ENCODE measurements at places on chromosomes 1 and 21.

- DNase-seq: no peak
These were observed 50.1 kb downstream of the PBX1 start for GRCh38 chr1:164609089-164609488.

- peak; percentile 15 for DNase-seq
These were observed 84.6 kb downstream of the KAZN start for GRCh38 chr1:14682941-14683621.

- DNase-seq: no peak
These were observed 297.1 kb upstream of the DAB1 start for GRCh38 chr1:57721001-57721400.

DNA sequence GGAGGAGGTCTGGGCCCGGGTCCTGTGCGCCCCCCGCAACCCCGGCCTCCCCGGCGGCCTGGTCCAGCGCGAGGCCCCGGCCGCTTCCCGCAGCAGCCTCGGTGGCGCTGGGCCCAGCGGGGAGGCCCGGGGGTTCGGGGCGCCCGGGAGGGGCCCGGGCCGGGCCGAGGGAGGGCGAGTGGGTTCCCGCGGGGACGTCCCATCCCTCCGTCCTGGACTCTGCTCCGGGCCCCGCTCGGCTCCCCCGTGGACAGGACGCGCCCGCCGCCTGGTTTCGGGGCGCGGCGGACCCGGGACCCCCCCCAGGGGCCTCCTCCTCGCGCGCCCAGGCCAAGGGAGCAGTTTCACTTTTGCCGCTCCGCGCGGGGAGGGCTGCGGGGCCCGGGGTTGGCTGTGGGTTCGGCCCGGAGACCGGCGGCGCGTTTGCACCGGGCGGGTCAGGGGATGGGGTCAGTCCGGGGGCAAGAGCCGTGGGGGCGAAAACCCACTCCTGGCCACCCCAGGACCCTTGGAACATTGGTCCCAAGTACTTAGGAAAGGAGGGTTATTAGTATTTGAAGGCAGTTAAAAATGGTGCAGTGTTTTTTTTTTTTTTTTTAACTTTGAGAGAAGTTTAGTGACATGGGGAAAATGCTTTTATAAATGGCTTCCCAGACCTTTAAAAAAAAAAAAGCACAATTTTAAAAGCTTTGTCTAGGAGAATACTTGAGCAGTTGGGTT is 677 bp downstream of the AGPAT3 start:
- DNase-seq: peak; percentile 36

DNA sequence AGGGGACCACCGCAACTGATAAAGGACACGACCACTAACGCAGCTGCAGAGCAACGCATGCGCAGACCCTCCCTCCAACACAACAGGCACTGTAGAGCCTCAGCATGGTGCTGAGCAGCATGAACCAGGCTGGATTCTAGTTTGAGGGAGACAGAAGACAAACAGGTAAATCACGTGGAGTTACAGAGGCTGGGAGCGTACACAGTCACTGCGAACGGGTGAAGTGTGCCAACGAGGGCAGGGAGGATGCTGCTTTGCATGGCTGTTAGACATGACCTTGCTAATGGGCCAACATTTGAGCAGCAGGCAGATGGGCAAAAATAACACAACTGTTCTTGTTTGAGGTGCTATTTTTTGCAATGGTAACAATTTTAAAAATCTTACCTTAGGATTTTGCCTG is 55.2 kb upstream of the NADK start:
- no peak for DNase-seq

- DNase-seq: no peak
These were observed 84.0 kb downstream of the RAVER2 start for GRCh38 chr1:64828829-64829228.

- no peak for DNase-seq
These were observed 155.8 kb upstream of the KAZN start for GRCh38 chr1:14442669-14443068.

- no peak for DNase-seq
These were observed 8.8 kb downstream of the TINAGL1 start for GRCh38 chr1:31584869-31585735.

DNA sequence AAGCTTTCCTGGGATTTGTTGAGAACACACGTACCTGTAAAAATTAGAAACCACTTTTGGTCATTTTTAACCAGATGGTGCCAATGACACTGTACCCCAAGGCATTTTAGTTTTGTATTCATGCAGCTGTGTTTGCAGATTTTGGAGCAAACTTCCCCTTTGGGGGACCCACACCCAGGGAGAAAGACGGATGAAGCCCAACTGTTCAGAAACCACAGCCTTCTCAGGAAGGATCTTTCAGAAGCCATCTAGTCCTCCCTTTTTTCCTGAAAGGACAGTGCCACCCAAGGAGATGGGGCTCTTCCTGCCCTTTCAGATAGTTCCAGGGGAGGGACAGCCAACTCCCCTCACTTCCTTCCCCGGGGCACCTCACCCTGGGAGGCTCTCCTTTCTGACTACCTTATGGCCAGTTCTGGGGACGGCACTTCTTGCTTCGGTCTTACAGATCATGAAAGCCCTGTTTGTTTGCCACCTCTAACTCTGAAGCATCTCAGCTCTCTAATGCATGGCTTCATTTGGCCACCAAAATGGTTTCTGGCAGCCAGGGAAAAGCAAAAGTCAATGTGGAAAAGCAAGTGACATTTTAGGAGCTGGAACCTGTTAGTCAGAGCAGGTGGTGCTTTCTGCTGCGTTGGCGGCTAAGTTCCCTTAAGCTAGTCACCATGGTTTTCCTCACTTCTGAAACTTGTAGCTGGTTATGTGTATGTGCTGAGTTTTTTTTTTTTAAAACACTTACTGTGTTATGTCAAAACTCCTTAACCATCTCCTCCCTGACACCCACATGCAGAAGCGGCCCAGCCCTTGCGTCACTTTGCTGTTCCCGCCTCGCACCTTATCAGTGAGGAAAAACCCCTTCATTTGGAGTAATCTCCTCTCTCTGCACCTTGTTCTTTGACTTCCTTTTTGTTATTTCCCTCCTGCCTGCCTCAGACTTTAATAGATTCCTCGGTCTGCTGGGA is 10.1 kb downstream of the TMCC2 start:
- no peak for DNase-seq

- DNase-seq: no peak
These were observed 3.6 kb downstream of the PRDM16 start for GRCh38 chr1:3072391-3073185.

DNA sequence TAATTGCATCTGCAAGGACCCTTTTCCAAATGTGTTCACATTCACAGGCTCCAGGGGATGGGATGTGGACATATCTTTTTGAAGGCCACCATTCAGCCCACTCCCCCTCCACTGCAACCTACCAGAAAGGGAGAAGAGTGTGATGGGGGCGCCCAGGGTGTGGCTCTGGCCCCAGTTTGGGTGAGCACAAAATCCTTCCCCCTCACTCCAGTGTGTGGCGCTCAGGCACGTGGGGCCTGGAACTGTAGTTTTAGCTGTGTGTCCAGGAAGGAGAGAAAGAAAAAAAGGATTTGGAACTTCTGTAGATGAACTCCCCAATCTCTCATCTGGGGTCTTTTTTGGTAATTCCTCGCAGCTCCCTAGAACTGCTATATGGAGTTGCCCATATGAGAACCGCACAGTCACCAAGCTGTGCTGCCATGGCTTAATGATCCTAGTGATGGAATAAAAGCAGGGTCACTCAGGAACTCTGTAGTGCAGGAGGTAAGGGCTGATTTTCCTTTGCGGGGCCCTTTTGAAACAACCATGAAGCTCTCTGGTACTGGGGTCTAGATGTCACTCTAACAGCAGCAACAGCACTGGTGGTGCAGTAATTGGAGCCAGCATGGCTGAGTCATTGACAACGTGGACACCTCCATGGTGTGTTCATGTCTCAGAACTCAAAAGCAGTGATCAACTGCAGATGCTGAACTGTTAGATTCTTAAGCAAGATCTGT is 17.0 kb downstream of the AGT start:
- DNase-seq: no peak

DNA sequence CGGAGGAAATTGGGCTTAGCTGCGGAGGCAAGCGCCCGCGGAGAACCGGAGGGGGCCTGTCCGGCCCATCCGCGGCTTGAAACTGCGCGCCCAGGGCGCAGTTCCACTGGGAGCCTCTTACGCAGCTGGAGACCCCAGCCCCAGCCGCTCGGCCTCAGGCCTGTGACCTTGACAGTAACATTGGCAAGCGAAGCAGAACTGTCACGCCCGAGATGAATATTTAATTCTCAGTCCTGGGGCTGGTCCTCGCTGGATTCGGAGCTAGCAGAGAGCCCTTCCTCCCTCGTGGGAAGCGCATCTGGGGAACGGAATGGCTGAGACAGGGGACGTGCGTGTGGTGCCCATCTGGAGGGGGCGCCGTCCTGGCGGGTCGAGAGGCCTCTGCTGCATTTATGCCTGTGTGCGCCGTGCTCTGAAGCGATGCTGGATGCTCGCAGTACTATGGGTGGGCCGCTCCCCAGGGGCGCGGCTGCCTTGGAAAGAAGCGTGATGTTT is 928 bp downstream of the SLC6A17 start:
- no peak for DNase-seq

DNA sequence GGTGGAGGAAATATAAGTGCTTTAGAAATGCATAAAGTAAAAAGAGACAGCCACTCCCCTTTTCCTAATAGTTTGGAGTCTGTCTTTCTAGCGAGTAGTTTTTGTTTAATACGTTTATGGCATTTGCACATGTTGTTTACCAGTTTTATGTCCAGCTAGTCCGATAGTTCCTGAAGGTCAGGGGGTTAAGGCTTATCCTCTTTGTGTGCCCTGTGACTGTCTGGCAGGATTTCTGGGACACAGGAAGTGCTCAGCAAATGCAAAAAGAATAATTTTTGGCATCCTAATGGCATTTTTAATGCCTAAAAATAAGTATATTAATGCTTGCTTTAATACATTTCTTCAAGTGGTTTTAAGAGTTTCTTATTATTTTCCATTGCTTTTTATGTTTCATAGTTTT is 58.4 kb downstream of the DYRK1A start:
- DNase-seq: no peak

GRCh38 chr1:179105393-179105792 is 23.5 kb downstream of the TOR3A start:
- no peak for DNase-seq

GRCh38 chr1:97373000-97373399 is 547.8 kb downstream of the DPYD start:
- no peak for DNase-seq

GRCh38 chr1:228039006-228039903 is 32.5 kb downstream of the WNT3A start:
- DNase-seq: no peak

DNA sequence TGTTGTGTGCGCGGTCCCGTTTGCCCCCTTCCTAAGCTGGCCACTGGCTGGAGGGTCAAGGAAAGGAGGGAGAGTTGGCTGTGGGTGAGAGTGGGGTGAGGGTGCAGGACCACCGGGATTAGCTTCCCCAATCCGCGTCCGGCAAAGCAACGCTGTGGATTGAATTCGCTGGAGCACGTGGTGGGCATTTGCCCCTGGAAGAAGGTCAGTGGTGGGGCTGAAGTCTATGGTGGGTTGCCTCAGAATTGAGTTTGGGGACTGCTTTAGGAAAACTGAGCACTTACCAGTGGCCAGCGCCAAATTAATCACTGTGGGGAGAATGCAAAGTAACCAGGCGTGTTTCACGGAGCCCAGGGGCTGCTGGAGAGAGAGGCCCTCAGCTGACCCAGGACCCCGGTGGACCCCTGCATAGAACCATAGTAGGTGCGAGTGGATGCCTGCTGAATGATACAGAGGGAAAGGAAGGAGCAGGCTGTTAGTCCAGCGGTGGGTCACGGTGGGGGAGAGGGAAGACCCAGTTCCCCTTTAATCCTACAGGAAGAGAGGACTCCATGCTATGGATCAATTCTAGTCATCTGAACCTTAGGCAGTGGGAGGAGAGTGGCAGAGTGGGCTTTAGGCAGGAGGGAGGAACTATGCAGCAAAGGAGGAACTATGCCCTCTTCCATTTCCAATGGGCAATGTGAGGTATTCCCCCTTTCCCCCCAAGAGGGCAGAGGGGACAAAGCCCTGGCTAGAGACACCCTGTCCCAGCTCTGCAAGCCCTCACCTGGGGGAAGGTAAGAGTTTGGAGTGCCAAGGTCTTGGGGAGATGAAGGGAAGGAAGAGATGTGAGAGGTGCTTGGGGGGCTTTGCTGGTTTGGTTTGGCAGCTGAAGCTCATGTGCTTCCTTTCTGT is 1.2 kb downstream of the TNFRSF8 start:
- no peak for DNase-seq

DNA sequence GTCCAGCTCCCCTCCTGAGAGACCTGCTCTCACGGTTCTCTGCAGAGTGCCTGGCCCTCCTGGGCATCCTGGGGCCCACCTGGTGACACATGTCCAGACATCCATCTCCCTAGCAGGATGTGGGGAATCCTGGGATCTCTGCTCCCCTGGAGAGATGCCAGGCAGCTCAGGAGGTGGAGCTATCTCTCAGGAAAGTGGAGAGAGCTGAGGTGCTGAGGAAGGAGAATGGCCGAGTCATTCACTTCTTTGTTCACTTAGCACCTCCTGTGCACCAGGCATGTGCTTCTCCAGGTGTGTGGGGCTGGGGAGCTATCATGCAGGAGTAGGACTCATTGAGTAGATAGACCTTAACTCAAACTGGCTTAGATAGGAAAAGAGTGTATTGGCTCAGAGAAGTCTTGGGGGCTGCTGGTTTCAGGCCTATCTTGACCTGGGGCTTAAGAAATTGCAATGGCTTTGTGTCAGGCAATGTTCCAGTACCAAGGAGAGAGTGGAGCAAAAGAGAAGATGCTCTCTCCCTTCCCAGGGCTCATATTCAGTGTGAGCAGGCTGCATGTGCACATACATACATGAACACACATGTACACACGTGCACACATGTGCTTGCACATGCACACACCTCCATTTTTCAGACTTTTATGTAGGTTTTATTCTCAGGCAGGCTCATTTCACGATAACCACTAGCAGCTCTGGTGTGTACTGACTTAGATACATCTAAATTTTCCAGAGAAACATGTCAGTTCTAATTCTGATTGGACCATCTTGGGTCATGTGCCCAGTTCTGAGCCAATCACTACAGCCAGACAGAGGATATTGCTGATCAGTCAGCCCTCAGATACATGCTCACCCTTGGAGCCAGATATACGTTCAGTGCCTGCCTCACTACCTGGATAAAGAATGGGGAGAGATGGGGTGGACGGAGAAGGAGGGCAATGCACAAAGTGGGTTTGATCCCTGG is 437.6 kb downstream of the PTPRU start:
- no peak for DNase-seq

DNA sequence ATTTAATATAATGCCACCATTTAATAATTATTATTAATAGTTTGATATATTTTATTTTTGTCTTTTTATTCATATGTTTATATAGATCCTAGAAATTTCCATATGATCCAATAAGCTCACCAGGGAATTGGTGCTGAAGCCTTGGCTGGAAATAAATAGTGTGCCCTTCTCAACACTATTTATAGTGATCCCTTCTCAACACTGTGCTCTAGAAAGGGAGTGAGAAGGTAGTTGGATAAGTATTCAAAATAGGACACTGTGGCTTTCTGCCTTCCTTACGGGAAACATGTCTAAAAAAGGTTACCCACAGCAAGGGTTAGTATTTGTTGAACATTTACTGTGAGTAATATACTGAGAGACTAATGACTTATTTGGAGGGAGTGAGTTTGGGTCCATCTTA is 496.1 kb downstream of the NEGR1 start:
- no peak for DNase-seq

- peak; percentile 89 for DNase-seq
These were observed 12.4 kb upstream of the SLC19A1 start for GRCh38 chr21:45554477-45555175.

All from mucosa of gallbladder (tissue), 1 donor.